ENCODE measurements at places on chromosomes 5 and 9. TPM values are rescaled to one million over a fixed set of nuclear protein-coding genes. Genes with fewer than 3 reads are reported as not detected.

The INSL6 gene
- total RNA-seq = not detected

The ZNF483 gene
- 4.4 TPM for total RNA-seq

The CSF2 gene
- total RNA-seq = not detected

The GLRA1 gene
- not detected for total RNA-seq

The PKD2L2 gene
- total RNA-seq = not detected

The GDF9 gene
- 0.16 TPM for total RNA-seq

Measured in hair follicle dermal papilla cell (primary cell).